ENCODE measurements at places on chromosomes 12 and 14.

DNA sequence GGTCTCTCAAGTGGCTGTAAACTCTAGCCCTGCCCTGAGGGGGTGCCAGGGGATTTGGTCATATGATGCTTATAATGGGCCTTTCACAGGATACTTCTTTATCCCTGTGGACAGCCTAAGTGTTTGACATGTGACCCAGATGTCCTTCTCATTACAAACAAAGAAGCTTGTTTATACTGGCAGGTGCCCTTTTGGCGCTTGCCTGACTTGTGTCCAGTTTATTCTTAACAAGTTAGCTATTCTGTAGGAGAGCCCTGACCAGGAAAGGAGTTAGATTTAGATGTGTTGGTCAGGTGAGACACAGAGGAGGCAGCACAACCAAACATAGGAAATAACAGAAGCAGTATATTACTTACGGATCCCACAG is 51.9 kb downstream of the CCDC91 start:
- no peak for DNase-seq

DNA sequence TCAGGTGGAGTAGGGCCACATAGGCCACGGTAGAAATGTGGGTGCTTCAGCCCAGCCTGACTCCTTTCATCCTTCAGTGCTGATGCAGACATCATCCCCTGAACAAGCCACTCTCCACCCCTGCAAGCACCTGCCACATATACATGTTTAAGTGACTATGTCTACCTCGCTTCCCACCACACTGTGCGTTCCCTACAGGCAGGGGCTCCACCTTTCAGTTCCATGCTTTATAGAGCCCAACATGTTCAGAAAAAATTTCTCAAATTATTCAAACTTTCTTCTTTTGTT is 11.6 kb downstream of the SLC7A7 start:
- no peak for DNase-seq

DNA sequence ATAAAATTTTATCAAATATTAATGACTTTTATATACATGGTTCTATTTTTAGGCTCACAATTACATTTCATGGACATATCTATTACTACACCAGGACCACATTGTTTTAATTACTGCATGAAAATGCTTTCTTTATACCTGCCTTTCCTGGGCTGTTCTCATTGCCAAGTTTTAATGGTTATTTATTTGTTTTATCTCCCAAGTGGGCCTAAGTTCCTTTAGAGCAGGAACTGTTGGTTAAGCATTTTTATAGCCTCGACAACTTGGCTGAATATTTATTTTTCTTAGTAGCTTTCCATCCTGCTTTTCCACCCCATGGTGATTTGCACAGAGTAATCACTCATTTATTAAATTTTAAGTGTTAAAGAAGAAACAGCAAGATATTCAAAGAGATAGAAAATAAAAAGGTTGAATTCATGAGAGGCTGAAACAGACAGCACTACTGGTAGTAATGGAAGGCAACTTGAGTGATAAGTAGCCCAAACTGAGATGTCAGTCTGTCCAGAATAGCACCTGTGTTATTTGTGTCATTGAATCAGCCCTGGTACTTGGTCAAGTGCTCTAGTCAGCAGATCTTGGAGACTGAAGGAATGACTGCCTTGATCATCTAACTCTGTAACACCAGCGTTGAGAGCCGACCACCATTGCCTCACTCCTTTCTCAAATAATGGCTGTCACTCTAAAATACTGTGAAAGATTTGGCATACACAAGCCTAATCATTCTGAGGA is 119.1 kb upstream of the EGLN3 start:
- no peak for DNase-seq

DNA sequence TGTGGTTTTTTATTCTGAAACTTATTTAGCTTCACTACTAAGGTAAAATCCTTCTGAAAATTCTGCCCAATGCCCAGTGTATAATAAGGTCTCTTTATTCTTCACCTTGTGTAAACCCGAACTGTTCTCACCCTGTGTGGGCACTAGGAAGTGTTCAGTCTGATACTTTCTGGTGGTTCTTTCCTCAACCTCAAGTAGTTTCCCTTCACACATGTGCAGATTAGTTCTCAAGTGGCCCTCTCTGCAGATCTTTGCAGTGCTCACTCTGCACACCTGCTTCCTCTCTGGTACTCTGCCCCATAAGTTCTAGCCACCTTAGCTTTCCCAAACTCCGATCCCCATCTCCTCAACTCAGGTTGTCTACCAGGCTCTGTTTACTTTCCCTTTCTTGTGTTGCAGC is 61.6 kb downstream of the RAD51B start:
- DNase-seq, result no peak

DNA sequence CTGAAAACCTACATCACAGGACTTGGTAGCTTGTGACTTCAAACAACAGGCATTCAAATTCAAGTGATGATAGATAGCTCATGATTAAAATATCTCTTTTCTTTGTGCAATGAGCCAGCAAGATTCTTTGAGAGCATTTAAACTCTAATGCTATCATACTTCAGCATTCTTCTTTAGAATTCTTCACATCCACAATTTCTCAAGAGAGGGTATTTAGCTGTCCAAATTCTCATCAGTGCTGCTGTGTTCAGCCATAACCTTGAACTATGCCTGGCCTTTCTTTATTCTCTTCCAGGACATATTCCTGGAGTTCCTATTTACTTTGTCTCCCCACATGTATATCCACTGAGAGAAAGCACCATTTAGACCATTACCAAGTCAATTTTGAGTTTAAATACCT is 321.1 kb downstream of the EGLN3 start:
- DNase-seq, result no peak

- peak; percentile 34 for DNase-seq
Observed at GRCh38 chr12:54658306-54659264, 10.4 kb upstream of the DCD start.

DNA sequence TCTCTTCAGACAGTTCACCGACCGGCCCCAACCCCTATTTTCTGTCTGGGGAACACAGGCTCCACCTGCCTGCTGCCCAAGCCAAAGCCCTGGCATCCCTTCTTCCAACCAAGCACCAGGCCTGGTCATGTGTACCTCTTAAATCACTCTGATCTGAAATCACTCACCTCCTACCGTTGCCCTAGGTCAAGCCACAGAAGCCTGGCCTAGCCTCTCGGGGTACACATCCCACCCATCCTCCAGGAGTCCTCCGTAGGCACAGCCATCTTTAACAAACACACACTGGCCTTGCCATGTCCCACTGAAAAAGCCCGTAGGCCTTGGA is 81.8 kb downstream of the IRF2BPL start:
- DNase-seq, result no peak

DNA sequence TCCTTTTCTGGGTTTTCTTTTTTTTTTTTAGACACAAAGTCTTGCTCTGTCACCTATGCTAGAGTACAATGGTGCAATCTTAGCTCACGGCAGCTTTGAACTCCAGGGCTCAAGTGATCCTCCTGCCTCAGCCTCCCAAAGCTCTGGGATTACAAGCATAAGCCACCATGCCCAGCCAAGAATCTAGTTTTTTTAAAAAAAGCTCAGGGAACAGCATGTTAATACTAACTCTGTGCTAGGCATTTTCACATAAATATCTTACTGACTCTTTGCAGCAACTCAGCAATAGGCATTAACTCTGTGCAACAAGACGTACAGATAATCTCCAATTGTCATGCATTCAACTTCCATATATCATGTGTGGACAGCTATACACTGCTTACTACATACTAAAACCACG is 97.4 kb downstream of the LLPH start:
- DNase-seq, result no peak

DNA sequence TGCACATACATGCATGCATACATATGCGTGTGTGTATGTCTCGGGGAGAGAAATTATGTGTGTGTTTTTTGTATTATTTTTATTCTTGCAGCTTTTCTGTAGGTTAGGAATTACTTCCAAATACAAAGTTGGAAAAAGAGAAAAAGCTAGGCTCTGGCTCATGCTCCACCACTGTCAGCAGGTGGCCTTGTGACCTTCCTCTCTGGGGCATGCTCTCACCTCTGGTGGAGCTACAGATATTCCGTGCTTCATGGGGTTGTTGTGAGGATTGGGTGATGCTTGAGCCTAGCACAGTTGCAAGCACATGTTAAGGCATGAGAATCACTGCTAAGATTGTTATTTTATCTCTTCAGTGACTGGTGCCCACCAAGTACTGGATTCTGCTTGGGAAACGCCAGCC is 6.7 kb upstream of the SERPINA6 start:
- DNase-seq, result no peak

GRCh38 chr12:42780671-42781070 is 191.1 kb upstream of the PRICKLE1 start:
- DNase-seq, result no peak

GRCh38 chr12:18755341-18755740 is 17.4 kb downstream of the CAPZA3 start:
- no peak for DNase-seq

- no peak for DNase-seq
Observed at GRCh38 chr14:36939265-36939664, 233.1 kb downstream of the SLC25A21 start.

GRCh38 chr12:29738365-29738764 is 45.4 kb downstream of the TMTC1 start:
- no peak for DNase-seq

GRCh38 chr12:112482733-112483132 is 64.0 kb downstream of the PTPN11 start:
- no peak for DNase-seq

GRCh38 chr12:26732005-26732908 is 100.7 kb downstream of the ITPR2 start:
- peak; percentile 91 for DNase-seq

DNA sequence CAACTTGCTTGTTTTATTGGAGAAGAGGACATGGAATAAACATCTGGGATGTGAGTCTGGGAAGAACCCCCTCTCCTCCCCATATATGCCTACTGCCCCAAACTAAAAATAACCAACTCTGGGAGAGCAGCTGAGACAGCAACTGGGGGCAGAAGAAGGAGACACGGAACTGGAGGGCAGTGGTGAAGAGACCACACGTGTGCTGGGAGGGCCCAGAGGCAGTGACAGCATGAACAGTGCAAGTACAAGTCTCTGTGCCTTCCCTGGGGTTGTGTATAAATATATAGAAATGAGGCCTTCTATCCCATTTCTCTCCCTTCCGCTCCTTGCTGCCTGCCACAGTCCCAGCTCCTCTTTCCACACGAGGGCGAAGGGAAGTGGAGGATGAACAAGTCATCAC is 4.0 kb upstream of the KRT73 start:
- DNase-seq, result no peak

- DNase-seq, result no peak
Observed at GRCh38 chr12:76962099-76962498, 83.3 kb upstream of the CSRP2 start.

GRCh38 chr12:65280306-65280705 is 1.8 kb downstream of the MSRB3 start:
- DNase-seq, result peak; percentile 78

DNA sequence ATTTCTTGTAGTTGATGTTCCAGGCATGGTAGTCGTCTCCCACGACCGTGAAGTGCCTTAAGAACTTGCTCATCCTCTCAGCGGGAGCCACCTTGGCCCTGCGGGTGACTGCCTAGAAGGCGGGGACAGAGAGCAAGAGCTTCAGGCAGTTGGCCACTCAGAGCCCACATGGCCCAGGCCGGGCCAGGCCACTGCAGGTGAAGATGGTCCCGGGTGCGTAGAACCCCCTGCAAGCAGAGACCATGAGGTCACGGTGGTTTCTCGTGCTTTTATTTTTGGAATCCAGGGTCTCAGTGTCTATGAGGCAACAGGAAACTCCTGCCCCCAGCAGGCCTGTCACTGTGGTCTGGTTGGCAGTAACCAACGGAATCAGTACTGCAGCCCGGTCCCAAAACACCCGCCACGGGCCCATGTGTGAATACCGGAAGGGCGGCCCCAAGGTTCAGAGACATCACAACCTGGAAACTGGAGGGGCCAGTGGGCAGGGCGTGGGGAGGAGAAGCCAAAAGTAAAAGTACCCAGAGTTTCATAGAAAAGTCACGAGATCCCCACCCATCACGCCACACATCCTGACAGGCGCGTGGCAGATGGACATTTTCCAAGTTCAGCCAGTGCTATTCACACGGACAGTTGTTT is 27.5 kb downstream of the HVCN1 start:
- no peak for DNase-seq

- DNase-seq, result no peak
Observed at GRCh38 chr12:48613321-48613720, 43.5 kb upstream of the LALBA start.

DNA sequence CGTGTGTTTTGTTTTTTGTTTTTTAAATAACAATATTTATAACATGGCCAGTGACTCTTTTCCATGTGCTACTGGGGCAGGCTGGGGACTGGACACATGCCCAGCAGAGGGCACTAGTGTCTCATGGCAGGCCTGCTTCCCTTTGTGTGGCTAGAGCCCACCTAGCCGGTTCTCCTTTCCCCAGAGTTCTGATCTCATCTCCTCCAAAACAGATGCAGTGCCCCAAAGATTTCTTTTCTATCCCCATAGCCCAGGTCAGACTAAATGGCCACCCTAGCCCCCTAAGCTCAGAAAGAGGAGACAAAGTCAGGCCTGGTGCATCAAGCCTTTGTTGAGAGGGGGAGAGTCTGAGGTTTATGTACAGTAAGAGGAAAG is 21.2 kb downstream of the PRPF40B start:
- DNase-seq, result peak; percentile 59

DNA sequence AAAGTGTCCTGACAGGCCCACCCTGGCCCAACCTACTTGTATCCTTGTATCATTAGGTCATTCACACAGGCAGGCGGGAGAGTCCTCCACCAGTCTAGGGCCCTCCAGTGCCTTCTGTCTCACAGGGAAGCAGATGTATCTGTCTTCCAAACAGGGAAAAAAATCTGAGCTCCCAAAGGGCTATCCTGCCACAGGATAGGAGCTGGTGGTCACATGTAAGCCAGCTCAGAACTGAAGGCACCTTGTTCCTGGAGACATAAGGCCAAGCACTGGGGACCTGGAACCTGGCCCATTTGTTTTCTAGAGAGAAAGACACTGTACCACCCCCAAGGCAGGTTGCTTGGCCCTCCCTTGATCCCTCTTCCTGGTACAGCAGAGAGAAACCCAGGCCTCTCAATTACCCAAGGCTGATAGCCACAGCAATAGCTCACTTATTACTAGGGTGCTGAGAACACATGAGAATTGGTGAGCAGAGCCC is 19.4 kb upstream of the PLEKHH1 start:
- DNase-seq, result no peak

DNA sequence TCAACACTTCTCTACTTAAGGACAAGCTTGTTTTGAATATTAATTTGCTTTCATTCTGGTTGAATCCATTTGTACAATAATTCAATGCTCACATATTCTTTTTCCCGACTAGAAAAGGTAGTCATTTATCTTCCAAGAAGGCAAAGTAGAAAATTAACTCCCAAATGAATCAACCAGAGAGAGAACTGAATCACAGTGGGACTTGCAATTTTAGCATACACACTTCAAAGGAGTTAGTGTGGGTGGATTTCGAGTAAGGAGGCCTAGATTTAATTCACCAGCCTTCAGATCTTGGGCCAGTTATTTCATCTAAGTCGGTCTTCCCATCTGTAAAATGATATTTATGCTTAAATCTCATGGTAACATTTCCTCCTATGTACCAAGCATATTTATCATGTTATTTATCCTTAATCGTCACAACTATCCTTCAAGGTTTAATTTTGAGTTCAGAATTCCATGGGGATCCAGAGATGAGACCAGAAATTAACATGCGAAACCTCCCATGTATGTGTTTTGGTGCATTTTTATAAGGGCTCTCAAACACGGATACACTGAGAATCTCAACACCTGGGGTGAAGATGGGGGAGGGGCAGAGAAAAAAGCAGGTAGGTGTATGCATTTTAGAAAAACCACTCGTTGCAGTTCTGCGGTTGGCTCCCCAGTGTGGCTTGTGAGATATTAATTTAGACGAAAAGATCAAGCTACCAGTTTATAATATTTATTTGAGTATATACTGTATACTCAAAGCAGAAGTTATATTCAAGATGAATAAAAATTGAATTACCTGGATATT is 38.9 kb upstream of the IL22 start:
- DNase-seq, result no peak

- no peak for DNase-seq
Observed at GRCh38 chr12:130200445-130200844, 38.2 kb downstream of the FZD10 start.

Data from AML-193 (cell line).